ENCODE measurements at places on chromosomes 7 and 10.

GRCh38 chr10:19778996-19779395 lies 37.2 kb upstream of the PLXDC2 start:
- no peak for DNase-seq

- no peak for DNase-seq
Measured at GRCh38 chr7:33539198-33539597, 366.1 kb upstream of the BMPER start.

DNA sequence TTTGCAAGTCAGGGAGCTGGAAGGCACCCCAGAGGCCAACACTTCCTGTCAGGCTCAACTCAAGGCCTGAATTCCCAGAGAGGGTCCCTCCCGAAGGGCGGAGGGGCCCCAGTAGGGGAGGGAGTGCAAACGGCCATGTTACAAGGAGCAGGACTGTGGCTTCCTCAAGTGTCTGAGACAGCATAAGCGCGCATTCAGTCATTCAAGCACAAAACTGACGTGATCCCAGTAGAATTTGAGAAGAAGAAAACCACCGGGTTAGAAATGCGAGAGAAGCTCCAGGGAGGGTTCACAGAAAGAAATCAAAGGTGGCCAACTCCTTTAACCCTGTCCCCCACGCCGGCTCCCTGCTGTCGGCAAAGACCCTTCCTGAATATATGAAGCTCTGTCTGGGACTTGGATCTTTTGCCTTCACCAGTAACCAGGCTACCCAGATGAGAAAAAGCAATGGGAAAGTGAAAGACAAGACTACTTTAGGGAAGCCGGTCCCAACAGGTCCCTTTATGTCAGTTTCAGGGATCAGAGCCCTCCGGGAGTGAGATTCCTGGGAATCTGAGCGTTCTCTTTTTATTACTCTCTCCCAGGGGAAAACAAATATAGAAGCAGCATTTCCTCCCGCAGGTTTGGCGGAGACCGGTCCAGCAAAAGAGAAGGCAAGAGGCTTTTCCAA lies 1.3 kb downstream of the AFAP1L2 start:
- DNase-seq = no peak

DNA sequence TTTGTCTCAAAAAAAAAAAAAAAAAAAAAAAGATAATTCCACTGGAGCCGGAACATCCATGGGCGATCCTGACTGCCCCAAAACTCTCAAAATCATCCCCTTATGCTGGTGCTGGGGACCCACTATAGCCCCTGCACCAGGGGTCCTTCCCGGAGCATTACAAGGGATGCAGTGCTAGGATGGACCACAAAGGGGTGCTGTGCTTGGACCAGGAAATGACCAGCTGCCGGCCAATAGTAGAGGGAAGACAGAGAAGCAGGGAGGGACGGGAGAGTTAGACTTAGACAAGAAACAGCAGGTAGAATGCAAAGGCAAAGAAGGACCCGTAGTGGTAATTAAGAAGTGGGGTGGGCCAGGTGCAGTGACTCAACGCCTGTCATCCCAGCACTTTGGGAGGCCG lies 40.5 kb downstream of the RCC1L start:
- DNase-seq = no peak

- no peak for DNase-seq
Measured at GRCh38 chr7:71414490-71414889, 282.5 kb downstream of the GALNT17 start.

- no peak for DNase-seq
Measured at GRCh38 chr7:27359181-27360125, 116.9 kb downstream of the EVX1 start.

GRCh38 chr10:11175823-11176243 lies 158.2 kb downstream of the CELF2 start:
- no peak for DNase-seq

DNA sequence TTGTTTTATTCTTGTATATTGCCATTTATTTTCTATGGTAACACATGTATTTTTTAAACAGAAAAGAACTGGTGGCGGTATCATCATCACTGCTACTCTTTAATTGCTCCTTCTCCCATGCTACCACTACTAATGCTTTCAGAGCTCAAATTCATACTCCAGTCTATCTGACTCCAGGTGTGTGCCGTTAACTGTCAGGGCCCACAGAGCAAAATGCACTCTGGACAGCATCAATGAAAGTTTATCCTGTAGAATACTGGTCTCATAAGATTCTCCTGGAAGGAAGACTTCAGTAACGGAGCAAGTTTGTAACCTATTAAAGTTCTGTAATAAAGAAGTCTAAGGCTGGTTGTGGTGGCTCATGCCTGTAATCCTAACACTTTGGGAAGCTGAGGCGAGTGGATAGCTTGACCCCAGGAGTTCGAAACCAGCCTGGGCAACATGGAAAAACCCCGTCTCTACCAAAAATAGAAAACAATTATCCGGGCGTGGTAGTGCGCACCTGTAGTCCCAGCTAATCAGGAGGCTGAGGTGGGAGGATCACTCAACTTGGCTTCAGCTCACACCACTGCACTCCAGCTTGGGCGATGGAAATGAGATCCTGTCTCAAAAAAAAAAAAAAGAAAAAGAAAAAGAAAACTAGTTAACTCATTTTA lies 18.4 kb downstream of the ZNRF2 start:
- no peak for DNase-seq
